Islet precursor cell (in vitro differentiated cells): ENCODE measurements at places on chromosomes 7 and 10.
A peak's percentile ranks its signal among the peaks of the same experiment; 100 is the strongest.

- peak; percentile 85 for DNase-seq
Measured at GRCh38 chr10:73096041-73096448, 621 bp downstream of the P4HA1 start.

DNA sequence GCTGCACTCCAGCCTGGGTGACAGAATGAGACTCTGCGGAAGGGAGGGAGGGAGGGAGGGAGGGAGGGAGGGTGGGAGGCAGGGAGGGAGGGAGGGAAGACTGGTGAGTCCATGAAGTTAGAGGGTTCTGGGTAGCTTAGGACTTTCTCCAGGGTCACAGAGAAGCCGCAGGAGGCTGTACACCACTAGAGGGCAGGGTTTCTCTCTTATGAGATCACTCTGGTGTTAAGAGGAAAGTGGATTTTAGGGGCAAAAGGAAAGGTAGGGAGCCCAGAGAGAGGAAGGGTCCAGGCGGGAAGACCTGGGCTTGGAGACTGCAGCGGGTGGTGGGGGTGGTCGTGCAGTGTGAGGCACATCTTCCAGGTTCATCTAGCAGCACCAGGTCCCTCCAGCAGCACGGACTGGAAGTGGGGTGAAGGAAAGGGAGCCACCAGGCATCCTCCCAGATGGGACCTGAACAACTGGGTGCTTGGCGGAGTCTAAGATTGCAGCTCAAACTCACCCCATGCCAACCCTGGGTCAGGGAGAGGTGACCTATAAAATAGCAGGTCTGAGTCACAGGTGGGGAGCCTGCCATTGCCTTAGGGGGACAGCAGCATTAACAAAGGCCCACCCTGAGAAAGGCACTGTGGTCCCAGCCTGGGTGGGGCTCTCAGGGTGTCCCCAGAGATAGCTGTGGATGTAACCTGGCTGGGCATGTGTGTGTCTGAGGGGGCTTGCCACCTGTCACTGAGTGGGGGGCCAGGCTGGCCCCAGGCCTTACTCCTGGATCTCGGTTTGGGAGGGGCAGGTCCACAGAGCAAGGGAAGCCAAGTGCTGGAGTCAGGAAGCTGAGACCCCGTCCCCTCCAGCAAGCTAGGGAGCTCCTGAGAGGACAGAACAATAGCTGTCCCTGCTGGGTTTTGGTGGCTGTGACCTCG is 48.5 kb upstream of the SLC29A3 start:
- DNase-seq, result peak; percentile 91

DNA sequence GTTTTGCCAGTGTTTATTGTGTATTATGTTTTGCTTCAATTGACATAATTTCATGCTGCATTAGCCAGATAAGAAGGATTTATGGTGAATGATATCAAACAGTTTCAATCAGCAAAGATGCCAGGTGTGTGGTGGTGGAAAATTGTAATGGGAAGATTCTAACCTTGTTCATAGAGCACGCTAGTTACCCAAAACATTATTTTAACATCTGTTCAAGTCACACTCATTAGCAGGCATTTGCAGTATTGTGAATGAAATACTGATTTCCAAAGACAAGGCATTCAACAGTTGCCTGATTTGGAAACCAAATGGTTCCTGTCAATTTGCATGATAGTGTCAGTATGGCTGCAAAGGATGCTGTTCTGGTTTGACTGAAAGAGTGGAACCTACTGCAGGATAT is 129.7 kb downstream of the EPC1 start:
- no peak for DNase-seq

GRCh38 chr10:71771821-71772617 is 1.3 kb downstream of the VSIR start:
- peak; percentile 71 for DNase-seq

GRCh38 chr7:139667377-139667776 is 110.4 kb downstream of the HIPK2 start:
- DNase-seq, result no peak

DNA sequence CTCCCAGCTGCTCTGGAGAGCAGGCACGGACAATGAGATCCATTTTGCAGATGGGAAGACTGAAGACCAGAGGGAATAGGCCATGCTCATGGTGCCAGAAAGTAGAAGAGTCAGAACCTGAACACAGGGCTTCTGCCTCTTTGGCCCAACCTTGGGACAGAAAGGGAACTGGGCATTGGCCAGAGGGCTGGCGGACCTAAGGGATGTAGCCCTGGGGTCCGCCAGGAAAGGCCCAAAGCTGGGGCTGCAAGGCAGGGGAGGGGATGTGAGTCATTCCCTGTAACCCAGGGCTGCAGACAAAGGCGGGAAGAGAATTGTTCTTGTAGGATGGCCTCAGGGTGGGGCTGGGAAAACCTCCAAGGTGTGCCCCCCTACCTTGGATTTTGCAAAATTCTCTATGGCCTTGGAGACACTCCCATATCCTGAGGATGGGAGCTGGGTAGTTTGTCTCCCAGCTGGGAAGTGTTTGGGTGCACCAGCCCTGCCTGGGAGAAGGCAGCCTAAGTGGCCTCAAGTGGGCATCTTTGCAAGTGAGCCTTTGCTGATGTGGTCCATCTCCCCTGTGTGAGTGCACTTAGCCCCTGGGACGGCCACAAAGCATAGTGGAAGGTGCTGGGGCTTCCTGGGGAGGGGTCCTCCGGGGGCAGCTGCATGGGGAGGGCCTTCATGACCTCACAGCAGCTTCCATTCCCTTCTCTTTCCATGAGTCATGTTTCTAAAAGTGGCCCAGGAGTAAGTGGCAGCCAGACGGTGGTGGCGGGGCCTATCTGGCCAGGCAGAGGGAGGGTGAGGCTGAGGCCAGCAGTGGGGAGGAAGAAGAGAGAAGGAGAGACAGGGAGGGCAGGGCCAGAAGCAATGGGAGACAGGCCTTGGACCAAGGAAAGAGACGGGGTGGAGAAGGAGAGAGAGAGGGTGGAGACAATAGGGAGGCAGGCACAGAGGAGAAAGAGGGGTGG is 9.2 kb downstream of the AQP1 start:
- peak; percentile 85 for DNase-seq
